M059J (cell line): ENCODE measurements at places on chromosomes 12 and 14. TPM values are rescaled to one million over a fixed set of nuclear protein-coding genes. Genes with fewer than 3 reads are reported as not detected.

DNA sequence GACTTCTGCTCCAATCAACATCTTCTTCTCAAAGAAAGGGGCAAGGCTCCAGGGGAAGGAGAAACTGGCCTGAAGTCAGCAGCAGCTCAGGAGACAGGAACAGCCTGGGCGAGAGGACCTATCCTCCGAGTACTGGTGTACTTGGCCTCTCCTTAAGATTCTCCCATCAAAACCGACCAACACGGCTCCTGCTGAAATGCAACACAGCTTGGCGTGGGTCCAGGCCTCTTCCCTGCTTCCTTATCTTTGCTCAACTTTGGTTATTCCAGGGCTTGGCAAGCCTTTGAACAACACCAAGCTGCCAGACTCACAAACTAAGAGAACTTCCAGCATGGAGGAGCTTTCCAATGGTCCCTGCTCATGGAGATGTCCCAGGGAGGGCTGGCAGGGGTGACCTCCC, 377.4 kb downstream of the BCL11B start:
- DNase-seq, result no peak

REM2 gene
- 0.52 TPM in 1 of 2 replicates, not detected in the other for total RNA-seq

- no peak for DNase-seq
Measured at GRCh38 chr14:88421286-88421685, 35.8 kb downstream of the SPATA7 start.

NOVA1 gene
- not detected in 2 replicates for total RNA-seq

OR6C70 gene
- not detected in 2 replicates for total RNA-seq
